ENCODE measurements at places on chromosomes 1 and 21. TPM values are rescaled to one million over a fixed set of nuclear protein-coding genes. Genes with fewer than 3 reads are reported as not detected.

Gene PAQR6
- total RNA-seq: 180 TPM

Gene SPSB1
- 43.4 TPM for total RNA-seq

GRCh38 chr21:32886339-32886738 lies 114.8 kb upstream of the PAXBP1 start:
- DNase-seq: no peak

GRCh38 chr1:37893673-37894072 lies 34.3 kb upstream of the MTF1 start:
- no peak for DNase-seq

Measured in dorsolateral prefrontal cortex (tissue), 122 donors.